Jurkat, Clone E6-1 (cell line): ENCODE measurements at places on chromosomes 4 and X.

DNA sequence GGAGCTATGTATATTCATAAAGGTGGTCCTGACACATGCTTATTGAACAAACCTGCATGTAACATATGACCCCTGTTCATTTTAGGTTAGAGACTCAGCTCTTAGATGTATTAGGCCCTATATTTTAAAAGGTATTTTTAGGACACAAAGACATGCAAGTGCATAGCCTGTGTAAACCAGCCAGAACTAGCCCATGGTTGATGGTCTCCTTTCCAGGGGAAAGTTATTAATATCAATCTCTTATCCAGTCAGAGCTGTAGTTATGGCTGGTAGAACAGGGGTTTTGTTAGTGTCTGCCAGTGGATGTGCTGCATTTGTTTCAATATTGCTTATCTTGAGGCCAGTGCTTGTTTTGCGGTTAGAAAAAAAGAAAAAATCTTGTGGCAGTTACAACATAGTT, 488.6 kb downstream of the KCTD8 start:
- DNase-seq = no peak

DNA sequence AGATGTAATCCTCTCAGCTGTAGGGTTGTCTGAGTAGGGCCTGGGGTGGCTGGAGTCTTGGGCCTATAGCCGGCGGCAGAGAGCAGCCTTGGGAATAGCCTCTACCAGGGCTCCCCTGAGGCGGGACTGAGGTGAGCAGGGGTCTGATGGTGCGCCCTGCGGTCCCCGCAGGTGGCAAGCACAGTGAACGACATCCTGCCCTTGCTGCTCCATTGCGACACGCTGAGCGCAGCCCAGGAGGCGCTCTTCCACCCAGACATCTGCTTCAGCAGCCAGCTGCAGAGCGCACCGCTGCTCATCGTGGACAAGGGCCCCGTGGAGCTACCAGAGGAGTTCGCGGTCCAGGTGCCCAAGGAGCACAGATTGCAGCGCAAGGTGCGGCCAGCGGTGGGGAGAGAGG, 317.0 kb downstream of the ADGRL3 start:
- DNase-seq = no peak

DNA sequence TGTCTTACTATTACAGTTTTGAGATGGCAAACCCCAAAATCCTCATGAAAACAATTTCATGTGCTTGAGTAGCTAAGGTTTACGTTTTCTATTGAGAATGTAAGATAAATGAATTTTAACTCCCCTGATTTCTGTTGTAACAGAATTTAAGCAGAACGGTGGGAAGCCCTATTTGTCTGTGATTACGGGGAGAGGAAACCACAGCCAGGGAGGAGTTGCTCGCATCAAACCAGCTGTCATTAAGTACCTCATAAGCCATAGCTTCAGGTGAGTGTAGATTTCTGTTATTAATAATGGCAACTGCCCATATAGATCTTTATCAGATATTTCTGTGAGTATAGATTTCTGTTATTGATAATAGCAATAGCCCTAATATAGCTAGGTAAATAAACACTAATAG, 44.2 kb upstream of the RHOH start:
- DNase-seq = peak; percentile 80

GRCh38 chr4:7779432-7779768, 160.3 kb downstream of the AFAP1 start:
- no peak for DNase-seq
